Epithelial cell of proximal tubule (primary cell): ENCODE measurements at places on chromosomes 6 and 20. TPM values are rescaled to one million over a fixed set of nuclear protein-coding genes. Genes with fewer than 3 reads are reported as not detected.

RIPPLY2 gene
- total RNA-seq = not detected in 2 replicates

PRDM13 gene
- total RNA-seq = not detected in 2 replicates

CLDN20 gene
- total RNA-seq = not detected in 2 replicates

OPN5 gene
- not detected in 2 replicates for total RNA-seq

COL9A1 gene
- total RNA-seq = not detected in 2 replicates

RAB44 gene
- total RNA-seq = under 0.01 TPM in 1 of 2 replicates, not detected in the other

COL19A1 gene
- total RNA-seq = under 0.01 TPM in 1 of 2 replicates, not detected in the other

DLL1 gene
- total RNA-seq = 1.4 and 1.7 TPM in 2 replicates

SFTA2 gene
- total RNA-seq = 8.2 and 8.7 TPM in 2 replicates

MUC21 gene
- not detected in 2 replicates for total RNA-seq

CTAGE9 gene
- total RNA-seq = not detected in 2 replicates

TSPO2 gene
- not detected in 2 replicates for total RNA-seq

FAM210B gene
- total RNA-seq = 27.1 and 27.2 TPM in 2 replicates

XKR7 gene
- total RNA-seq = under 0.01 and 0.17 TPM in 2 replicates
